ENCODE measurements at places on chromosomes 7 and 10. TPM values are rescaled to one million over a fixed set of nuclear protein-coding genes. Genes with fewer than 3 reads are reported as not detected.
A peak's percentile ranks its signal among the peaks of the same experiment; 100 is the strongest.

DNA sequence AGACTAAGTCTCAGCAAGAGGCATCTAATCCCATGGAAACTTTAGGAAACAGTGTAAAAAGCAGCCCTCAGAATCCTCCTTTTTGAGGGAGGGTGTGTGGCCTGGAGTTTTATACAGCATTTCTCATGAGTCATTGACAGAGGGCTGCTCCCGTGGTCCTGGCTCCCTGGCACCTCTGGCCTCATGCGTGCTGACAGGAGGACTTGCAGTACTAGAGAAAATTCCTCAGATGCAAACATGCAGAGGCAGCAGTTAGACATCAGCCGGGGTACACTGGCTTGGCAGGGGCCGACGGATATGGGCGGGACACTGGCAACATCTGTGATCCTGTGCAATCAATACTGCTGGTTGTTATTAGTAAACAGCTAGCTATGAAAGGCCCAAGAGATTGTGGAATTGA lies 925.1 kb upstream of the CELF2 start:
- no peak for DNase-seq

DNA sequence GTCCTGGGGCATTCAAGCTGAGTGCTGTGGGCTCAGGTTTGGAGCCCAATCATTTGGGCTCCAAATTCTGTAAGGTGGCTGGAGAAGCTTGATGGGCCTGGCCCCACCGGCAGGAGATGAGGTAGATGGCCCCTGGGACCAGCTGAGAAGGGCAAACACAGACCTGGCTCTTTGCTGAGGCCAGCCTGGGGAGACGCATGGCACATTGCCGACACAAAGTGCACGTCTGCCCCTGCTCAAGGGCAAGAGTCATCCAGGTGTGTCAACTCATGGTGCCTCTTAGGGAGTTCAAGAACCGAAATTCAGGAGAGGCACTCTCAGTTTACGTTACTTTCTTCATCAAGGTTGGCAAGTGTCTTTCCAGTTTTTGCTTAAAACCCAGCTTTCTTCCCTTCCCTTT lies 227.5 kb downstream of the LRMDA start:
- no peak for DNase-seq

DNA sequence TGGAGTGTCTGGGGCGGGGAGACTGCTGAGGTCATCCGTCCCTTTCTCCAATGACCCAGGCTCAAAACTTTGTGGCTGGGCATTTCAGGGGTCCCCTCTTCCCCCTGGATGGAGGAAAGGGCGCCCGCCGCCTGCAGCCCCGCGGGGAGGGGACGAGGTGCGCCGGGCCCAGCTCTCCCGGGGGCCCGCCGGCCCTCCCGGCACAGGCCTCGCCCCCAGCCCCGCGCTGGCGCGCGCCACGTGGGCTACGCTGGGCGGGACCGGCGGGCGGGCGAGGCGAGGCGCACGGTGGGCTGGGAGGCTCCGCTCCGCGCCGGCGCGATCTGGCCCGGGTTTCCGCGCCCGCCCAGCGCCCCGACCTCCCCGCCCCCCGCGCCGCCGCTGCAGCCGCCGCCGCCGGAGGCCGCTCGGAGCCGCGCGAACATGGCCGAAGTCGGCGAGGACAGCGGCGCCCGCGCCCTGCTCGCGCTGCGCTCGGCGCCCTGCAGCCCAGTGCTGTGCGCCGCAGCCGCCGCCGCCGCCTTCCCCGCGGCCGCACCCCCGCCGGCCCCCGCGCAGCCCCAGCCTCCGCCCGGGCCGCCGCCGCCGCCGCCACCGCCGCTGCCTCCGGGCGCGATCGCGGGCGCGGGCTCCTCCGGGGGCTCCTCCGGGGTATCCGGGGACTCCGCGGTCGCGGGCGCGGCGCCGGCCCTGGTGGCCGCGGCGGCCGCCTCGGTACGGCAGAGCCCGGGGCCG lies at the start of gene FOXK1:
Gene FOXK1 (plus strand): TSS at position 410 of the 735 bp plus-strand sequence. CDS start 14 bp downstream, at position 424.
- DNase-seq = peak; percentile 78

DNA sequence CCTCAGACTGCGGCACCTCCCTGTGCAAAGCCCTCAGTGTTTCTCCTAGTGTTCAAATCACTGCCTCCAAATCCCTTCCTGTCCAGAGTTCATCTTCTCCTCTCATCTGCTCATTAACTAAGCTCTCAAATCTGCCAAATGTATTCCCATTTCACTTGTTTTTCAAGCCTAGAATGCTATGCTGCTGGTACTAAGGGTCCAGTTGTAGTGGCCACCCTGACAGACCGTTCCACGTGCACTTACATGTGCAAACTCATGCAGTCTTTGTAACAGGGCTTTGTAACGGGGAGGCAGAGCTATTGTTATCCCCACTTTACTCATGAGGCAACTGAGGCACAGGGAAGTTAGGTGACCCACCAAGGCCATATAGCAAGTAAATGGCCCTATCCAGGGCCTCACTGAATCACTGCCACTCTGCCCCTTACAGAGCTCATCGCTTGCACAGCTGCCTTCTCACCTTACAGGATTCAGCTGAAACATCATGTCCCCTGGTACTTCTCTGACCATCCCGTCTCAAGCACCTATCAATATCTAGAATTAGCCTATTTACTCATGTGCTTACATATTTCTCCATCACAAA lies 153.0 kb upstream of the PDE1C start:
- DNase-seq = no peak

GRCh38 chr7:142853739-142854371 lies 1.0 kb upstream of the EPHB6 start:
- no peak for DNase-seq

DNA sequence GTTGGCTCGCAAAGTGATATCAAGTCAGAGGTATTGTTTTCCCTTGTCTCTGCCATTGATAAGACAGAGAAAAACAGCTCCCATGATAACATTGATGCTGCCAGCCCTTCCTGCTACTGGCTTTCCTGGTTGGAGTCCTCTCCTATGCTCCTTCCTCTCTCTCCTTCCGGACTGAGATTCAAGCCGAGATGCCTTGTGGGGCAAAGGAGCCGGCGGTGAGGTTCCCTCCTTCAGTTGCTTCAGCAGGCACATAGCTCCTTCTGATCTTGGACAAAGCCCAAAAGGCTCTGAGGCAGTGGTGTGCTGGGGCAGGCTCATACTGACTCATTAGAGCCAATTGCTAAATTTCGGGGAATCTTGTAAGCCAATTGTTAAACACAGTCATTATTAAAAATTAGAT lies 8.8 kb upstream of the ZCCHC24 start:
- no peak for DNase-seq

- no peak for DNase-seq
Observed at GRCh38 chr7:154973381-154973780, 29.5 kb downstream of the PAXIP1 start.

GRCh38 chr7:101401390-101402080 lies 38.9 kb downstream of the COL26A1 start:
- no peak for DNase-seq

GRCh38 chr10:80526218-80526617 lies 11.5 kb upstream of the SH2D4B start:
- no peak for DNase-seq

DNA sequence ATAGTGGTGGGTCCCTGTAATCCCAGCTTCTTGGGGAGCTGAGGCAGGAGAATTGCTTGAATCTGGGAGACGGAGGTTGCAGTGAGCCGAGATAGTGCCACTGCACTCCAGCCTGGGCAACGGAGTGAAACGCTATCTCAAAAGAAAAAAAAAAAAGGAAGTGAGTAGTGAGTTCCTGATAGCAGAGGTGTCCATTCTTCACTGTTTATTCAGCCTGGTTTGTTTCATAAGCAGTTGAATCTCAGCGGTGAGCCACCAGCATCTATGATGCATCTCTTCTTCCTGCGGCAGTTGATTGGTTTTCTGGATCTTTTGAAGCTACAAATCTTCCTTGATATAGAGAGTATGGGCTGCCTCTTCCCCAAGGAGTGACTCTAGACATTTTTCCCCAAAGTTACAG lies 316.1 kb upstream of the MTPN start:
- DNase-seq = no peak

DNA sequence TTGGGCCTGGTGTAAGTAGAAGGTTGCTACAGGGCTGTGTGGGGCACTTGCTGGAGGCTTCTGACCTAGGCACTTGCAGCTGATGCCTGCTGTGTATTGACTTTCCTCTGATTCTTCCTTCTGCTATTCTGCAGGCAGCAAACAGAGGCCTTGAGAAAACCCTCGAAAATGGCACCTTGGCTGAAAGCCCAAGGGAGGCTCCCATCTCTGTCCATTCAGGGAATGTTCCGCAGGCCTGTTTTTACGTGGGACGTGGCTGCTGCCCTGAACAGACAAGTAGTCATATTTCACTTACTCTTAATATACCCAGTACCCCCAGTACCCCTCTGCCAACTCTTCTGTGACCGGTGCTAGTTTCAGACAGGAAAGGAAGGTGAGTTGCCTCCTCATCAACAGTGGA lies 664.7 kb downstream of the INHBA start:
- DNase-seq = no peak

DNA sequence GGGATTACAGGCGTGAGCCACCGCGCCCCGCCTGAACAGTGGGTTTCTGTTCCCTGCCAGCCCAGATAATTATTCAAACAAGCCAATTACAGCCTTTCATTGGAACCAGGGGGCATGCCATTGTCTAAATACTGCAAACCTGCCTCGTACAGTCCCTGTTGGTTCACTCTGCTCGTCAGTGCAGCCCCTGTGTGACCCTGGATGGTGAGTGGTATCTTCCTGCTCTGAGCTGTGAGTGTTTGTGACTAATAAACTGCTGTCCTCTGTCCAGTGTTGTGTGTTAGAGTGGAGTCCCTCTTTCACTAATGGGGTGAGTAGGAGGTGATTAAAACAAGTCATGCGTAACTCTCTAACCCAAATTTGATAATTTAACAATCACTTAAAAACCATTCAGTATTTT lies 176.5 kb upstream of the FAM3C start:
- no peak for DNase-seq

- no peak for DNase-seq
Observed at GRCh38 chr7:17022920-17023319, 141.1 kb upstream of the AGR3 start.

DNA sequence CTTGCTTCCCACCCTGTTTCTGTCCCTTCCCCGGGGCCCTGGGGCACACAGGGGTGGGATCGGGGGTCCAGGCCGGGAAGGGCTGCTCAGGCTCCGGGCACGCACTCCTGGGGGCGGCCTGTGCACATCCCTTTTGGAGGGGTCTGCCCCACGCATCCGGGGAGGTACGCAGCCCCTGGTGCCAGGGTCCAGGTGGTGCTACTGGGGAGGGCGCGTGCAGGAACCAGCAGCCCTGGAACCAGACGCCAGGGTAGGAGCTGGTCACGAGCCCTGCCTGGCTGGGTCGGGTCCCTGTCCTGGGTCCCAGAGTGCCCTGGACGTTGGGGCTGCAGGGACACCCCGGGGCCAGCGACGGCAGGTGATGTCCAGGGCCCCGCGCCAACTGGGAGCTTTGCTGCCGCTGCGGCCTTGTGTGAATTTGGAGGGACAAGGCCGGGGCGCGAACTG lies 53.4 kb downstream of the GLRX3 start:
- no peak for DNase-seq

DNA sequence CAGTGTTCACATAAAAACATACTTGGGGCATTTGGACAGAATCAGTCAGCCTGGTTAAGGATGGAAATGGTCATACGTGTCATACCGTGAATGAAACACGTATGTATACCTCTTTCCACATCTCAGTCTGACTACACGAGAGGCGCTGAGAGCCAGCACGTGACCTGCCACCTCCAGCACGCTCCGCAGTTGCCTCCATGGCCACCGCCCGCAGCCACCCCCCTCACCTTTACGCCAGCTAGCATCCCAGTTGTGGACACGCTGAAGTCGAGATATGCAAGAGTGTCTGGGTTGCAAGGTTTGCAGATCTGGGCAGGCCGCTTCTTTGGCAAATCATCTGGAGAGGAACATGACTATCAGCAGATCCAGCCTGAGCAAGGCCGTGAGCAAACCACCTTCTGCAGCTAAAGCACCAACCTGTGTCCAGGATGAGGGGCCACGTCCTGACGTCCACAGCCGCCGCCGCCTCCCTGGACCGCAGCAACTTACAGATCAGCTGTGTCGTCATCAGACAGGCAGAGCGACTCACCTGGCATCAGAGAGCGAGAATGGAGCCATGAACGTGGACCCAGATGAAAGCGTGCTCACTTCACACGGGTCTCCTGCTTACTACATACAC lies 209.4 kb downstream of the ZMYND11 start:
- no peak for DNase-seq

DNA sequence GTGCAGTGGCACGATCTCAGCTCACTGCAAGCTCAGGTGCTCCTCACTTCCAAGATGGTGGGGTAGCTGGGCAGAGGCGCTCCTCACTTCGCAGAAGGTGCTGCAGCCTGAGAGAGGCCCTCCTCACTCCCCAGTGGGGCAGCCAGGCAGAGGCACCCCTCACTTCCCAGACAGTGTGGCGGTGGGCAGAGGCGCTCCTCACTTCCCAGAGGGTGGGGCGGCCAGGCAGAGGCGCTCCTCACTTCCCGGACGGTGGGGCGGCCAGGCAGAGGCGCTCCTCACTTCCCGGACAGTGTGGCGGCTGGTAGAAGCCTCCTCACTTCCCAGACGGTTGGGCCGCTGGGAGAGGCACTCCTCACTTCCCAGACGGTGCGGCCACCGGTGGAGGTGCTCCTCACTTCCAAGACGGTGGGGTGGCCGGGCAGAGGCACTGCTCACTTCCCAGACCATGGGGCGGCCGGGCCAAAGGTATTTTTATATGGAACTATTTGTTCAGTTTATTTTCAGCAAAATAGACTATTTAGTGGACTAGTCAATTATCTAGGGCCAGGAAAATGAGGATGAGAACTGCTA lies 57.7 kb upstream of the PPP1R9A start:
- no peak for DNase-seq

- DNase-seq = no peak
Observed at GRCh38 chr10:128029731-128030369, 96.4 kb downstream of the MKI67 start.

DNA sequence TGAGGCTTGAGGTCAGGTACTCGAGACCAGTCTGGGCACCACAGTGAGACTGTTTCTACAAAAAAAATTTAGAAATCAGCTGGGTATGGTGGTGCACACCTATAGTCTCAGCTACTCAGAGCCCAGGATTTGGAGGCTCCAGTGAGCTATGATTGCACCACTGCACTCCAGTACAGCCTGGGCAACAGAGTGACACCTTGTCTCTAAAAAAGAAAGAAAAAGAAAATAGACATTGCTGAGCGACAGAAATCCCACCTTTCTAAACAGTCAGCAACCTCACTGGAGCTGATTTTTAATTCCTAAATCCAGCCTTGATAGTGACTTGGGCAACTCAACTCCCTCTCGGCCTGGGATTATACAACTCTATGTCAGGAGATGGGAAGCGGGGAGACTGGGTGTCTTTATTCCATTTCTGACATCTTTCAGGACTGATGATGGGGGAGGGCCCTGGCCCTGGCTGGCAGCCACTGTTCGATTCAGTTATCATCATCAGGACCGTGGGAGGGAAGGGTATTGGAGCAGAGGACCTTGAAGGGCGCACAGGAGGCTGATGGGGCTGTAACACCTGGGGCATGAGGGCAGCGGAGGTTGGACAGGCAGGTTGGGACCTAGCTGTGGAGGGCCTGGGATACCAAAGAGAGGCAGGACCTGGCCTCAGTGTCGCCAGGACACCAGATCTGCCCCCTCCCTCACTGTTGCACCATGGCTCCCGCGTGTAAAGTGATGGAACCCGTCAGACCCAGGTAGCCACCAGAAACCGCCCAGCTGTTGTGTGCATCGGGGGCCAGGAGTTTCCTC lies 14.7 kb downstream of the HSPB1 start:
- no peak for DNase-seq

NEURL1 gene
- total RNA-seq = 1.5 TPM

SLC18A3 gene
- total RNA-seq = not detected

ITGB8 gene
- 52.1 TPM for total RNA-seq

DENND2A gene
- total RNA-seq = 13.1 TPM

OPN4 gene
- not detected for total RNA-seq

CYP3A5 gene
- total RNA-seq = 8.5 TPM

PDZD8 gene
- total RNA-seq = 27.9 TPM

Data from breast epithelium (tissue), 4 donors.